ENCODE measurements at places on chromosomes 4 and X.

DNA sequence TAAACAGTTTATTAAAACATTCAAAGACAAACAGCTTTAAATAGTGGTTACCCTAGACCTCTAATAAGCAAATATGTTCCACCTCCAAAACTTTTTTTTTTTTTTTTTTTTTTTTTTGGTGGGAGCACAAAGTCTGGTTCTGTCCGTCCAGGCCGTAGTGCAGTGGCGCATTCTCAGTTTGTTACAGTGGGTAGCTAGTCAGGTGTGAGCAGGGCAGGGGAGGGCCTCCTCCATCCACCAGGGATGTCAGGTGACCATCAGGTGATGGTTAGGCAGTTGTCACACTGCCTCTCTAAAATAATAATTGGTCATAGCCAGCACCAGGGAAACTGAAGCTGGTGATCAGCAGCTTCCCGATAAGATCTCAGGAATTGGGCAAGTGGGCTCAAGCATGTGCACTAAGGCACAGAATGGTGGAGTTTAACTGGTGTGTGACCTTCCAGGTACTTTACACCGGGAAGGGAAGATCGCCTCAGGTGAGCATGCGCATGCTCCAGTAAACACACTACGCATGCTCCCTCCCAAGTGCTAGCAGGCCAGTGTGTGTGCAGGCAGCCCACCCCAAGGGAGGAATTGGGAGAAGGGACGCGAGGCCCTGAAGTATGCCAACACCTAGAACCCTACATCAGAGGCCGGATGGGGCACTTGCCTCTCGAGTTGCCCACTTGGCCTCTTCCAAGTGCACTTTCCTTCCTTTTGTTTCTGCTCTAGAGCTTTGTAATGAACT is 27.2 kb downstream of the TNIP2 start:
- DNase-seq, result no peak

GRCh38 chr4:62210486-62210885 is 1010.4 kb downstream of the ADGRL3 start:
- no peak for DNase-seq

DNA sequence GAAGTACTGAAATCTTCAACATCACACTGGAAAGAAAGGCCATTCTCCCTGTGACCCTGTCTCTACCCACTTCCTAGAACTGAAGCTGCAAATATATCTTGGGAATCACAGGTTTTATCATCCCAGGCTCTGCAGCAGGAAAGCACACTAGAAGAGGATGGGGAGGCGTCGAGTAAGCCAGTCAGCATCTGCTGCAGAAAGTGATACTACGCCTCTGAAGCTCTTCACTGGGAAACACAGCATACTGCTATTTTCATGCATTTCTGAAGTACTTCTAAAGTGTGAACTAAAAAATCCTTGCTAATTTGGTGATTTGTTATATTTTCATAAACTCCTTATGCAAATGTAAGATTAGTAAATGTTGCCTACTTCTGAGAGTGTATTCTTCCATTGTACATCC is 29.1 kb downstream of the RAB33B start:
- no peak for DNase-seq

- no peak for DNase-seq
Measured at GRCh38 chr4:121072224-121073003, at the start of gene NDNF. NDNF (minus strand) TSS chr4:121072535; CDS start chr4:121045837, 26,698 bp downstream.

- no peak for DNase-seq
Measured at GRCh38 chrX:78555401-78555980, 103.6 kb downstream of the RTL3 start.

- DNase-seq, result no peak
Measured at GRCh38 chr4:123031664-123032063, 109.3 kb upstream of the NUDT6 start.

- DNase-seq, result no peak
Measured at GRCh38 chrX:44012484-44013096, 39.4 kb upstream of the NDP start.

DNA sequence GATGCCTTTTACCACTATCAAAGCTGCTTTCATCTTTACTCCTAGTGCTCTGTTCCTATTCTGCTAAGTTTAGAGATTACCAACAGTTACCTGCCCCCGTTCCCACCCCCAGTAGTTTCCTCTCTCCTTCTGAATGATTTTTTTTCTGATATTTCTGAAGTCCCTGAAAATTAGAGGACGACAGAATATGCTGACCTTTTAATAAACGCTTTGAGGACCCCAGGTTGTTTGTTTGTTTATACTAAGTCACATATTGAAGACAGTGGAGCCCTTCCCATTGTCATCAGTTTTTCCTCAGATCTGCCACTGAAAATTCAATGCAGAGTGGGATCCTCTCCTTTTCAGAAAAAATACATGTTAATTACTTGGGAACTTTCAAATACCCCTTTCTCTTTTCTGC is 1039.3 kb upstream of the AGA start:
- DNase-seq, result no peak

DNA sequence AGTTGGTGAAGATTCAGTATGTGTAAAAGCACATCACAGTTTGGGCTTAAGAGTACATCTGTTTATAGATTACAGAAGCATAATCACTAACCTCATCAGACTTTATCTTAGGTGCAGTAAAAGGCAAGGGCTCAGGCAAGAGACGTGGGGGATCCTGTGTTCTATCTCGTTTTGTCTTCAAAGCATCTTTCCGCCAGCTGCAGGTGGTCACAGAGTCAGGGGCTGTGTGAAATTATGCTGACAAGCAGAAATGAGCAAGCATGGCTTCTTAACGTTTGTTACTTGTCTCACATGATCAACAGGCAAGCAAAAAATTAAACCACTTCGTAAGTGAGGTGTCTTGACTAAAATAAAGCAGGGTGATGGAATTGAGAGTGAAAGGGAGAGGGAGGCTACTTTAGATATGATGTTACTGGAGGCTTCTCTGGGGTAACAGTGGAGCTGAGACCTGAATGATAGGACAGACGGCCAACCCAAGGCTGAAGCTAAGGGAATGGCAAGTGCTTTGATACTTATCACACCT is 1.4 kb upstream of the TEC start:
- DNase-seq, result no peak

GRCh38 chr4:26075583-26075982 is 161.6 kb downstream of the SMIM20 start:
- DNase-seq, result no peak

DNA sequence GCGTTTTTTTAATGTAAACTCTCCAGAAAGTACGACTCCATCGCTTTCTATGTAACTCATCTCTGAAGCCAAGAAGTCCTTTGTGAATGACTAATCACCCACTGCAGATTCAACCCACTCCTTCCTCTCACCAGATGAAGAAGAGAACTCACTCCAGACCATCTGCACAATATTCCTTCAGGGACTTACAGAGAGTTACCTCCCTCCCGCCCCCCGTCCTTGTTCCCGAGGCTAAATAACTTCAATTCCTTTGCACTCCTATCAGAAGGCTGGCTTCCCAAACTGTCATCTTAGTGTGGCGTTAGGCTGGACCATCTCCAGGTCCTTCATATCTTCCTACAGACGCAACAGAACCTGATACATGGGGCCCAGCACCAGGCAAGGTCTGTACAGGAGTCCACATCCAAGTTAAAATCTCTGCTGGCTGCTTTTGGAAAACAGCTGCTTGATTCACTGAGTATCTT is 82.4 kb downstream of the AFAP1 start:
- DNase-seq, result no peak

GRCh38 chr4:38290366-38290765 is 330.2 kb downstream of the PTTG2 start:
- no peak for DNase-seq

GRCh38 chrX:95484781-95485180 is 1199.9 kb upstream of the DIAPH2 start:
- no peak for DNase-seq

GRCh38 chr4:168527560-168527959 is 30.7 kb downstream of the PALLD start:
- DNase-seq, result no peak

DNA sequence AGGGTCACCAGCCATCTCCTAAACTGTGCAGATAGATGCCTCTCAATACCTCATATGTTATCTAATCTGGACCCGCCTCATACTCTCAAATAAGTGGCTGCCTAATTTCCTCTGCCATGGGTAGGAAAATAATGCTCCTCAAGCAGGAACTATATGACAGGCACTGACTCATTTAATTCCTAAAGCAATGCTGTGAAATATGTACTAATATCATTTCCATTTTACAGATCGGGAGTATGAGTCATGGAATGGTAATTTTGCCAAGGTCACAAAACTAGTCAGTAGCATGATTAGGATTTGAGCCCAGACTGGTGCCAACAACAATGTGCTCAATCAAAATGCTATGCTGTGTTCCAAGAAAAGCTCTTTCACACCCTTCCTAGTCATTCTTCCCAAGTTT is 3.0 kb upstream of the NXT2 start:
- no peak for DNase-seq

GRCh38 chr4:182749667-182750167 is 167.5 kb downstream of the DCTD start:
- peak; percentile 8 for DNase-seq

DNA sequence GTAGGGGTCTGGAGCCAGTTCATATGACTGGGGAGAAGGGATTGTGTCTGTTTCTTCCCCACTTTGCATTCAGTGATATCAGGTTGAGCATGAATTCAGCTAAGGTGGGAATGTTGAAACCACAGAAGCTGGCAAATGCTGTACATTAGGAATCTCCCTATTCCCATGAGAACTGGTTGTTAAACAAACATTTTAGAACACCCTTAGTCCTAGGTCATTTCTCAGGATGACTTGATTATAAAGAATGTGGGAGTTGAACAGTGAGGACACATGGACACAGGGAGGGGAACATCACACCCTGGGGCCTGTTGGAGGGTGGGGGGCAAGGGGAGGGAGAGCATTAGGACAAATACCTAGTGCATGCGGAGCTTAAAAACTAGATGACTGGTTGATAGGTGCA is 62.6 kb upstream of the LIMCH1 start:
- no peak for DNase-seq

DNA sequence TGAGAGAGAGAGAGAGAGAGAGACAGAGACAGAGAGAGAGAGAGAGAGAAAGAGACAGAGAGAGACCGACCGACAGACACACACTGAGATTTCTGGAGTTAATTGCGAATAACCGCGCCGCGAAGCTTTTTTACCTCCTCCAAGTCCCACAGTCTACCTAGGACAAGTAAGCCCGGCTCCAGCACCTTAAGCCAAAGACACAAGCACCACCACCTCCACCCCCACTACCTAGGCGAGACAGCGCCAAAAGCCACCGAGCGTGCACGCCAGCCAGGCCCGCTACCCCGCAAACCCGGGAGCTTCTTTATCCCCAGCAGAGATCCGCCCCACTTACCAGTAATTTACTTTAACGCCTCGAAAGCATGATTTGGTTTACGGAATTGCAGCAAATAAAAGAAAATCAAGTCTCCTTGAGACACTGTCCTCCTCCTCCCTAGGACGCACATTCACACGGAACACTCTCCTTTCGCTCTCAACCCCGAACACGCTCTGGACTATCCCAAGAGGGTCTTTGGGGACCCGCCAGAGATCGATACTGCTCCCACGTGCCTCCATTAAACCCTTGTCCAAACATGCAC is 649.6 kb upstream of the DIPK2B start:
- DNase-seq, result no peak

- no peak for DNase-seq
Measured at GRCh38 chr4:87122252-87122651, 98.2 kb downstream of the KLHL8 start.

DNA sequence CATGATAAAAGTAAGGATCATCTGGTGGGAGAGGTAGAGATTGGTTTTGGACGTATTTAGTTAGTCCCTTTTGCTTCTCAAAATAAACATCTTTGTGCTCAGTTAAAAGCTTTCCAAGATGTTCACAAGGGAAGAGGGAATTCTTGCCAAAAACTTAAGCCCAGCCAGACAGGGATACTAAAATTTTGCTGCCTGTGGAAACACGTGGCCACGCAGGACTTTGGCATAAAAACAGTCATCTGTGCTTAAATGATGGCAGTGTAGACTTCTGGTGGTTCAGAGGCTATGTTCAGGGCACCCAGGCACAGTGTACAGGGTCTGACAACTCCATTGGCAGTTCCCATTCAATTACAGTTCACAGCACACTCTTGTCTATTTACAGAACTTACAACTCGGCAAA is 93.2 kb upstream of the JADE1 start:
- no peak for DNase-seq

GRCh38 chr4:154084864-154085263 is 296.0 kb upstream of the SFRP2 start:
- DNase-seq, result no peak

GRCh38 chr4:77204621-77205020 is 47.6 kb downstream of the CCNG2 start:
- no peak for DNase-seq

DNA sequence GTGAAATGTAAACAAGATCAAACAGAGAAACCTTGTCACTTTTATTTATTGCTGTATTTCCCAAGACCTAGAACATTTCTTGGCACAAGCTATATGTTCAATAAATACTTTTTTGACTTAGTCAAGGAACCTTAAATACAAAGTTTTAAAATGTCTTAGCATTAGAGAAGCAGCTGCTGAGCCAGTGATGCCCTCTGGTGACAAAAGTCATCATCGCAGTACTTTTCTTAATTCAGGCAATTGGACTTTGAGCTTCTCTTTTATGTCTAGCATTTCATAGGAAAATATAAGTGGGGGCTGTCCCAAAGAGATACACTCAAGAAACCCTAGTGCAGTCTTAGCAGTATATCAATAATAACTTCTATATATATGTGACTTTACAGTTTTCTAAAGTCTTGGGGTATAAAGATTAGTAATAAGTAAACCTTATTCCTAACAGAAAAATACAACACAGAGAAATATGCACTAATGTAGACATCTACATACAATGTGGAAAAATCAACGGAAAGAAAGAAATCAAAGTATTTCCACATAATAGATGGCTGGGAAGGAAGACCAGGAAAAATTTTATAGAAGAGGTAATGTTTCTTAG is 118.4 kb downstream of the DTHD1 start:
- DNase-seq, result no peak

DNA sequence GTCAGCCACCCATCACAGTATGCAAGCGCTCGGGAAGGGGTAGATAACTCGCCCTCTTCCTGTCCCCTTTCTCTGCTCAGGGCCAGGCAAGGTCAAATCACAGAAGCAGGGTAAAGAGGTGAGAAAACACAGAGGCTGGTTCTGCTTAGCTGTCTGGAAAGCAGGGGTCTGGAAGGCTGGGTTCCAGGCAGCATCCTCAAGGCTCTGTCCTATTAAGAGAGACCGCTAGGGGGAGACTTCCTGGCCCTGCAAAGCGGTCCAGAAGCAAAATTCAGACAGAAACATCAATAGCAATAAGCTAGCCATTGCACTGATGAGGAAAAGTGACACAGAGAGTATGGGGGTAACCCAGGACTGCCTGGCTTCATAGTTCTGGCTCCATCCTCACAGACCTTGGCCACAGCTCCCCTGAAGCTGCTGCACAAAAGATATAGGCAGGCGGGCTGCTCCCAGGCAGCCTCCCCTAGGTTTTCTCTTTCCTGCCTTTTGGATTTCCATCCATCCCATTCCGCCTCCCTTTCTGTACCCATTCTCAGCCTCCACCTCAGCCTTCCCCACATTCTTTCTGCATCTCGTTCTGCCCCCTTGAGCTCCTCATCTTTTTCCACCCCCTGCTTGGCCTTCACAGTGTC is 308.5 kb downstream of the EVC2 start:
- no peak for DNase-seq

- no peak for DNase-seq
Measured at GRCh38 chrX:47200385-47201150, 6.9 kb downstream of the UBA1 start.

GRCh38 chr4:71549516-71550160 is 210.8 kb downstream of the SLC4A4 start:
- DNase-seq, result no peak
